ENCODE measurements at places on chromosomes 7 and 10. TPM values are rescaled to one million over a fixed set of nuclear protein-coding genes. Genes with fewer than 3 reads are reported as not detected.

Gene FEZF1
- polyA plus RNA-seq, result not detected

Gene DGKB
- not detected for polyA plus RNA-seq

Gene ASL
- polyA plus RNA-seq, result 16.6 TPM

Gene AQP1
- polyA plus RNA-seq, result not detected

Gene IL6
- polyA plus RNA-seq, result not detected

Gene AGK
- 34.6 TPM for polyA plus RNA-seq

Gene C10orf62
- polyA plus RNA-seq, result not detected
